ENCODE measurements at places on chromosomes 11 and 22. TPM values are rescaled to one million over a fixed set of nuclear protein-coding genes. Genes with fewer than 3 reads are reported as not detected.

DNA sequence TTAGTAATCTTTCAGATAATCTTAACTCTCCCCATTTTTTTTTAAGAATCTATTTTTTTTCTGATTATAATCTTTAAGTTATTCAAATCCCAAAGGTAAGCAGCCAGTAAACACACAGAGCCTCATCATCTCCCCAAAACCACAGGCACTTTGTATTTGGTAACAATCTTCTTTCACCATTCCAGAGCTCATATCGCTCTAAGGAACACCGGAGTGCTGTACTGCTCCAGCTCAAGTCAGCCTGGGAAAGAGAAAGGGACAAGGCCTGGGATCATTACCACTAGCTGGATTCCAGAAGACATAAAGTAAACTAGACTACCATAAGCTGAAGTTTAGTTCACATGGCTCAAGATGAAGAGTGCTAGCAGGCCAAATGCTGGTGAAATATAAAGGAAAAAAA lies 73.0 kb upstream of the APOA1 start:
- peaks cover 3% of the 10 kb centered on the region for H3K36me3 ChIP-seq
- no peak for DNase-seq
- peaks cover 3% of the 10 kb centered on the region for H3K4me1 ChIP-seq

GRCh38 chr11:537622-538430 lies 499 bp downstream of the LRRC56 start:
- peak overlapping the region; percentile 59 for H3K4me3 ChIP-seq
- H3K27ac ChIP-seq, result no peak overlapping the region
- peaks cover 9% of the 10 kb centered on the region for H3K36me3 ChIP-seq
- peaks cover 44% of the 10 kb centered on the region for H3K4me1 ChIP-seq

DNA sequence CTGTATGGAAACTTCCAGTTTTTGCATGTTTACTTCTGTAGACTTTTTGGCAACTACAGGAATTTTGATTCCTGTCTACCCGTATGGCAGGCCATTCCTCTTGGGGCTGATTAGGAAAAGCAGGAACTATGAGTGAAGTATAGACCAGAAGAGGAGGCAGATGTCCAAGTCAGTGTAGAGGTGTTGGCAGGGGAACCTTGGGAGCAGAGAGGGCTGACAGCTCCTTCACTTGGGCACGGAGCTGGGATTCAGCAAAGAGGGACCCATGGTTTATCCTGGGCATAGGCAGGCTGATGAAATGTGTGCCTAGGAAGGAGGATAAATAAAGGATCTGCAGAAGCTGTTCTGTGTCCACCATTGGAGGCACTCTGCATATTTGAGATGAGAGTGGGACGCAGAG lies 33.1 kb downstream of the TREH start:
- DNase-seq, result no peak
- H3K27ac ChIP-seq, result no peak overlapping the region
- no peak overlapping the region for H3K4me3 ChIP-seq
- H3K4me1 ChIP-seq, result no peaks in the 10 kb centered on the region
- peaks cover 2% of the 10 kb centered on the region for H3K36me3 ChIP-seq

- H3K27me3 ChIP-seq, result no peaks in the 10 kb centered on the region
- H3K4me3 ChIP-seq, result peak overlapping the region; percentile 17
- H3K4me1 ChIP-seq, result peaks cover 23% of the 10 kb centered on the region
- no peaks in the 10 kb centered on the region for H3K36me3 ChIP-seq
- peak; percentile 70 for DNase-seq
Measured at GRCh38 chr11:121367001-121367843, 74.7 kb downstream of the SC5D start.

- H3K4me3 ChIP-seq, result no peak overlapping the region
- H3K4me1 ChIP-seq, result peaks cover 10% of the 10 kb centered on the region
- peaks cover 22% of the 10 kb centered on the region for H3K27me3 ChIP-seq
- H3K27ac ChIP-seq, result no peak overlapping the region
- no peak for DNase-seq
- no peaks in the 10 kb centered on the region for H3K36me3 ChIP-seq
Measured at GRCh38 chr11:16923987-16924386, 90.2 kb downstream of the PLEKHA7 start.

- H3K27me3 ChIP-seq, result no peaks in the 10 kb centered on the region
- no peak overlapping the region for H3K27ac ChIP-seq
- no peak for DNase-seq
- peaks cover 5% of the 10 kb centered on the region for H3K36me3 ChIP-seq
- H3K4me3 ChIP-seq, result no peak overlapping the region
- peaks cover 38% of the 10 kb centered on the region for H3K4me1 ChIP-seq
Measured at GRCh38 chr11:72754149-72754543, 1.9 kb upstream of the ARAP1 start.

DNA sequence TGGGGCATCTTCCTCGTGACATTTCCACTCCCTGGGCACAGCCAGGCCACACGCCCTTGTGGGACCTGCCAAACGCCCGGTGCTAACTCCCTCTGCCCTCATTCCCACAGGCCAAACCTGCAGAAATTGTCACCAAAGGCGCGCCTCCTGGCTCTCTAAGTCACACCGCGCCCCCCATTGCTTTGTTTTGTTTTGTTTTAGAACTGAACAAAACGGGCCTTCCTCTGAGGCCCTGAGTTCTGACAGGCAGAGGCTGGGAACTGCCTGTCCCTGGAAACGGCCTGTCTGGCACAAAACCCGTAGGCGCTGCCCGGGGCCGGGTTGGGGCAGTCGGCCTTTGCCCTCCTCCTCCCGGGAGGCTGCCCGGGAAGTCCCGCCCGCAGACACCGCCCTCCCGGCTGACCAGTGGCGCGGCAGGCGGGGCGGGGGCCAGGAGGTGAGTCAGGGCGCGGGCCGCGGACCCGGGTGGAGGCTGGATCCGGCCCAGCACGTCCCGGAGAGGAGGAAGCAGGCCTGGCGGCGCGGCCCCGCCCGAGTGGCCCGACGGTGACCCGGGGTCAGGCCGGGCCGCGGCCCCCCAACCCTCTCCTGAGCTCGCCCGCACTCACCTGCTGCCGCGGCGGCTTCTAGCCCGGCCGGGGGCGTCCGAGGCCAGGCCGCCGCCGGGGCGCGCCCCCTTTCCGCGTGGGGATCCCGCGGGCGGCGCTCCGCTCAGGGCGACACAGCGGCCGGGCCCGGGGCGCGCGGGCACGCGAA lies 465 bp downstream of the SUN2 start:
- peaks cover 38% of the 10 kb centered on the region for H3K36me3 ChIP-seq
- H3K4me1 ChIP-seq, result peaks cover 75% of the 10 kb centered on the region
- peak; percentile 61 for DNase-seq
- H3K27me3 ChIP-seq, result no peaks in the 10 kb centered on the region
- peak overlapping the region; percentile 98 for H3K4me3 ChIP-seq
- peak overlapping the region; percentile 81 for H3K27ac ChIP-seq

DNA sequence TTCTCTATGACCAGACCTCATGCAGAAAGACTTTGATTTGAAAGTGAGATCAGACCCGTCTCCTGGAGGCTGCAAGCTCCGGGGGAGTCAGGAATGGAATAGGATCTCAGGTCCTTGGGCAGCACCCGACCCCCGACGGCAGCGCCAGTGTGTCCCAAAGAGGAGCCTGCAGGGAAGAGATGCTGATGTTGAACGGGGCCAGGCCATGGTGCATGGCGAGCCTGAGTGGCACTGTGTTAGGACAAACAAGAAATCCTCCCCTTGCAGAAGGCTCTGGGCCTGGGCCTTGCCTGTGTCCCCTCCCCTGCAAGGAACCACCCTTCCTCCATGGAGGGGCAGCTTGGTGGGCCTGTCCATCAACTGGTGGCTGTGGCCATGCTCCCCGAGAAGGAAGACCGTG lies 20.1 kb upstream of the SYT8 start:
- H3K27ac ChIP-seq, result no peak overlapping the region
- no peaks in the 10 kb centered on the region for H3K36me3 ChIP-seq
- H3K4me1 ChIP-seq, result no peaks in the 10 kb centered on the region
- no peak overlapping the region for H3K4me3 ChIP-seq

DNA sequence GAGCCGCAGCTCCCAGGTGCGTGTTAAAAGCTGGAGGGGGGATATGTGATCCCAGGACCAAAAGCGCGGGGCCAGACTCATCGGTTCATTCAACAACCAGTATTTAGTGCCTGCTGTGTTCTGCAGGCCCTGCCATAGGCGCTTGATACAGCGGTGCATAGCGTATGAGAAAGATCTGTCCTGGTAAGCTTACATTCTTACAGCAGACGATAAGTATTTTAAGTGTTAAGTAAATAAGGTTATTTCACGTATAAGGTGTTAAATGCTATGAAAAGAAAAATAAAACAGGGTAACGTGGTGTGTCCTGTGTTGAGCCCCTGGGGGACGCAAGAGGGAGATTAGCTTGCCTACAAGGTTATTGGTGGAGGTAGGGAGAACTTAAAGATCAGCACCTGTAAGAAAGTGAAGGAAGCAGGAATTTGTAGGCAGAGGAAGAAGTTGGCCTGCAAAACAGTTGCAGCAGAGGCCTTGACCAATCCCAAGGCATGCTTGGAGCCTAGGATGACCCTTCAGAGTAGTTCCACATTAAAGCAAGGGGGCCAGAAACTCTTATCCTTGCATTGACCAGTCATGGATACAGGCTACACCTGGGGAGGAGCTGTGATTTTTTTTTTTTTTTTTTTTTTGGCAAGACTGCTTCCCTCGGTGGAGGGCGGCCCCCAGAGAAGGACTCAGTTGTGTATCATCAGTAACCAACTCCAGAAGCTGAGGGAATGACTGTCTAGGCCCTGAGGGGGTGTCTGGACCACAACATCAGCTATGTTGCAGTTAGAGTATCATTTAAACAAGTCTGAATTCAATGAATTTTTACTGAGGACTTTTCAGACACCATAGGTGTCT lies 487 bp upstream of the LIPT2 start:
- H3K4me1 ChIP-seq, result peaks cover 12% of the 10 kb centered on the region
- H3K36me3 ChIP-seq, result peaks cover 3% of the 10 kb centered on the region
- H3K27ac ChIP-seq, result peak overlapping the region; percentile 61
- no peak for DNase-seq
- no peaks in the 10 kb centered on the region for H3K27me3 ChIP-seq

- H3K27ac ChIP-seq, result no peak overlapping the region
- H3K4me1 ChIP-seq, result no peaks in the 10 kb centered on the region
- no peak overlapping the region for H3K4me3 ChIP-seq
- no peaks in the 10 kb centered on the region for H3K27me3 ChIP-seq
Measured at GRCh38 chr11:126194121-126194543, 17.3 kb downstream of the RPUSD4 start.

- no peaks in the 10 kb centered on the region for H3K4me1 ChIP-seq
- H3K4me3 ChIP-seq, result no peak overlapping the region
- DNase-seq, result no peak
- H3K36me3 ChIP-seq, result no peaks in the 10 kb centered on the region
Measured at GRCh38 chr11:34379539-34379938, 21.7 kb upstream of the ABTB2 start.

DNA sequence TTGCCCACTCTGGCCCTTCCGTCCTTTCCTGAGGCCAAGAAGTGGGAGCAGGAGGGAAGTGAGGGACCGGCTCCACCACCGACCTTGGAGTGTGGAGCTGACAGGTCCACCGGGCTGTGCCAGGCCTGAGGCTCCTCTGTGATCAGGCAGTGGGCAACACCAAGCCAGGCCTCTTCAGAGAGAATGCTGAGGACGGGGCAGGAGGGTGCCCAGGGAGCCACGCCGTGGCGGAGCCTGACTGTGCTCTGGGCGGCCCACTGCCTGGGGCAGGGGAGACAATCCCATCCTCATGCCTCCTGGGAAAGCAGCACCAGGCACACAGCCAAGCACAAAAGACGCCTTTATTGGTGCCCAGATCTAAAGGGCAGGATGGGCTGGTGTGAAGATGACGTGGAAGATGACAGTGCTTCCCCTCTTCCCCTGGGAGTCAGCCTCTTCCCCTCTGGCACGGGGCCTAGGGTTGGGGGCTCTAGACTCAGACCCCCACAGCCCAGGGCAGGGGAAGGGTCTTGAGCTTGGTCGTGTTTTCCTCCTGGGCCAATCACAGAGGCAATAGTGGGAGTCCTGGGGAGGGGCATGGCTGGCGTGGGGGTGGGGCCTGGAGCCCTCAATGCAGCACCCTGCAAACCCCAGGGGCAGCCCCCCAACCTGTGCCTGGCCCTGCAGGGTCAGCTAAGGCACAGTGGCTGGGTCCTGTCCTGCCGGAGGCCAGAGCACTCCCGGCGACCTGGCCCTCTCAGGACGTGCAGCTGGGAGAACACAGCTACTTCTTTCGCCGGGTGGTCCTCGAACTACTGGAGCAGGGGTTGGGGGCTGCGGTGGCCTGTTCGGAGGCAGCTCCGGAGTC lies 4.7 kb downstream of the LMF2 start:
- H3K27ac ChIP-seq, result no peak overlapping the region
- H3K4me1 ChIP-seq, result peaks cover 32% of the 10 kb centered on the region
- H3K36me3 ChIP-seq, result peaks cover 37% of the 10 kb centered on the region
- H3K4me3 ChIP-seq, result no peak overlapping the region
- H3K27me3 ChIP-seq, result no peaks in the 10 kb centered on the region

- no peak for DNase-seq
- H3K36me3 ChIP-seq, result peaks cover 64% of the 10 kb centered on the region
- H3K4me1 ChIP-seq, result peaks cover 48% of the 10 kb centered on the region
- no peak overlapping the region for H3K27ac ChIP-seq
- H3K27me3 ChIP-seq, result no peaks in the 10 kb centered on the region
- no peak overlapping the region for H3K4me3 ChIP-seq
Measured at GRCh38 chr11:46694072-46694471, 6.3 kb downstream of the ARHGAP1 start.

DNA sequence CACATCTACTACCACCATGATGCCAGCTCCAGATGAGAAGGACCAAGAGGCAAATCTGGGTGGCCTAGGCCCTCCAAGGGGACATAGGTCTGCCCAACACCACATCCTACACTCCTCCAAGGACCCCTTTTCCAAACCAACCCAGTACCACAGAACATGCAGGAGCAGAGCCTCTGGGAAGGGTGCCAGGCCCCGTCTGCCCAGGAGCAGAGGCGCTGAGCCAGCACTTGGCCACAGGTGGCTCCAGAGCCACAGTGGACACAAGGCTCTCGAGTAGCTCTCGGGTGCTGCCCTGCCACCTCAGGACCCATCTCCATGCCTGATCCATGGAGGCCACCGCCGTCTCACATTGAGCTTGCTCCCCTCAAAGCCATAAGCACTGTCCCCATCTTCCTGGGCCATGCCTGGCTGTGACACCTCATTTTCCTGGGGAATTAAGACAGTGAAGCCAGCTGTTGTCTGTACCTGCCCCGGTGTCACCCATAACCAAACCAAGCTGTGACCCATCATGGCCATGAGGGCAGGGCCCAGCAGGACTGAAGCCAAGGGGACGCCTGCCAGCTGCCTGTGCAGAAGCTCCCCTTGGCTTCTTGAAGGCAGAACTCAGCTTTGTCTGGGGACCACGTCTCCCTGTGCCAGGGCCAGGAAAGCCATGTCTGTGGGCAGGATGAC lies 7.4 kb downstream of the MOB2 start:
- peaks cover 3% of the 10 kb centered on the region for H3K4me1 ChIP-seq
- H3K4me3 ChIP-seq, result no peak overlapping the region
- no peak for DNase-seq
- peaks cover 64% of the 10 kb centered on the region for H3K36me3 ChIP-seq
- no peaks in the 10 kb centered on the region for H3K27me3 ChIP-seq

- H3K27me3 ChIP-seq, result peaks cover 4% of the 10 kb centered on the region
- no peaks in the 10 kb centered on the region for H3K36me3 ChIP-seq
- H3K4me3 ChIP-seq, result no peak overlapping the region
- no peak for DNase-seq
Measured at GRCh38 chr11:126419801-126420697, 64.6 kb downstream of the ST3GAL4 start.

- no peak overlapping the region for H3K27ac ChIP-seq
- DNase-seq, result no peak
- H3K4me1 ChIP-seq, result peaks cover 3% of the 10 kb centered on the region
- H3K27me3 ChIP-seq, result peaks cover 5% of the 10 kb centered on the region
- no peak overlapping the region for H3K4me3 ChIP-seq
Measured at GRCh38 chr11:73203322-73203721, 14.8 kb upstream of the P2RY2 start.

Gene IGF2
- total RNA-seq, result not detected

Gene RAB39A
- total RNA-seq, result not detected

Gene MCAM
- 16.0 TPM for total RNA-seq

Gene SMTNL1
- not detected for total RNA-seq

Gene OR8G1
- total RNA-seq, result not detected

Gene SYT7
- not detected for total RNA-seq

Gene SLC25A18
- total RNA-seq, result not detected

Gene TRPC6
- not detected for total RNA-seq

All from CD4-positive, alpha-beta T cell (primary cell).